ENCODE measurements at places on chromosomes 16 and 17. TPM values are rescaled to one million over a fixed set of nuclear protein-coding genes. Genes with fewer than 3 reads are reported as not detected.
A peak's percentile ranks its signal among the peaks of the same experiment; 100 is the strongest.

- no peak for DNase-seq
Measured at GRCh38 chr16:10242916-10243315, 60.7 kb upstream of the GRIN2A start.

DNA sequence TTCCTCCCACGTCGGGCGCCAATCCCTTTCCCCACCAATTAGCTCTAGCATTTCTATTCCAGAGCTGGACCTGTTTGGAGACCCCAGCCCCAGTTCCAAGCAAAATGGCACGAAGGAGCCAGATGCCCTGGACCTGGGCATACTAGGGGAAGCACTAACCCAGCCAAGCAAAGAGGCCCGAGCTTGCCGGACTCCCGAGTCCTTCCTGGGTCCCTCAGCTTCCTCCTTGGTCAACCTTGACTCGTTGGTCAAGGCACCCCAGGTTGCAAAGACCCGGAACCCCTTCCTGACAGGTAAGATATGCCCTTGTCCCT lies 5.6 kb upstream of the SPATA20 start:
- DNase-seq, result no peak

GRCh38 chr16:85448557-85449190 lies 164.4 kb upstream of the GSE1 start:
- peak; percentile 21 for DNase-seq

GRCh38 chr17:70774339-70775117 lies 605.2 kb downstream of the KCNJ2 start:
- DNase-seq, result no peak

DNA sequence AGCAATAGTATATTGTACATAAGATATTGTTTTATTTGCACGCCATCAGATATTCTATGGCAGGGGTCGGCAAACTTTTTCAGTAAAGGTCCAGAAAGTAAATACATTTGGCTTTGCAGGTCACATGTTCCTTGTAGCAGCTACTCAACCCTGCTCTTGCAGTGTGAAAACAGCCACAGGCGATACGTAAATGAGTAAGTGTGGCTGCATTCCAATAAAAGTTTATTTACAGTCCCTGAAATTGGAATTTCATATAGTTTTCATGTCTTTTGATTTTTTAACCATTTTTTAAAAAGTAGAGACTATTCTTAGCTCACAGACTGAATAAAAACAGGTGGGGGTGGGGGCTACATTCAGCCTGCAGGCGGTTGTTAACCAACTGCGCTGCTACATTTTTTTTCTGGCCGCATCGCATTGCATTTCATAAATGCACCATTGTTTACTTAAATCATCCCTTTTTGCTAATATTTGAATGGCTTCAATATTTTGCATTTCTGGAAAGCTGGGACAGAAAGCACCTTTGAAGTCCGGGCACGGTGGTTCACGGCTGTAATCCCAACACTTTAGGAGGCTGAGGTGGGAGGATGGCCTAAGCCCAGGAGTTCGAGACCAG lies 50.5 kb upstream of the HAPSTR1 start:
- no peak for DNase-seq

Gene NME2
- 602 TPM for total RNA-seq

- no peak for DNase-seq
Measured at GRCh38 chr17:42866631-42867575, 15.9 kb downstream of the AOC3 start.
